ENCODE measurements at places on chromosomes 2 and 18.

GRCh38 chr2:182015334-182016109, 29.9 kb downstream of the PPP1R1C start:
- DNase-seq: peak; percentile 36

DNA sequence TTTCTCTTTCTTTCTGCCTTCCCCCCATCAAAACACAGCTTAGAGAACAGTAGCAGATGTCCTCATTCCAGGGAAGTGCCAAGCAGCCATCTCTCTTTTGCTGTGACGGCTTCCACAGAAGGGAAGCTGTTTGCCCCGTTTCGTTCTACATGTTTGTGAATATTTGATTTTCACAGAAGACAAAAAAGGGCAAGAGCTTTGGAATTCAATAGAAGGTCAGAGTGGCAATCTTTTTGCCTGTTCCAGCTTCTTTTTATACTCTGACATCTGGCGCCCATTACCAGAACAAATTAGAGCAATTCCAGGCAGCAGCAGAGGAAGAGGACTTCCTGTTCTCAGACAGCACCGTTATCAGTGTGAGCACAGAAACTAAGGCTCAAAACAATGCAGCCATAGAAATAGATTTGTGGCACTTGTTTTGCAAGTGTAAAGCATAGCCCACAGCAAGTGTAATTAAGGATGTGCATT, 79.0 kb upstream of the CDH19 start:
- DNase-seq: peak; percentile 18

GRCh38 chr2:10028988-10029874, 14.1 kb upstream of the KLF11 start:
- DNase-seq: peak; percentile 49

- DNase-seq: no peak
These were observed 21.5 kb downstream of the NABP1 start for GRCh38 chr2:191699341-191699945.

- no peak for DNase-seq
These were observed 540.6 kb downstream of the RIT2 start for GRCh38 chr18:42574871-42575270.

- no peak for DNase-seq
These were observed 33.4 kb downstream of the YPEL5 start for GRCh38 chr2:30180226-30180625.

DNA sequence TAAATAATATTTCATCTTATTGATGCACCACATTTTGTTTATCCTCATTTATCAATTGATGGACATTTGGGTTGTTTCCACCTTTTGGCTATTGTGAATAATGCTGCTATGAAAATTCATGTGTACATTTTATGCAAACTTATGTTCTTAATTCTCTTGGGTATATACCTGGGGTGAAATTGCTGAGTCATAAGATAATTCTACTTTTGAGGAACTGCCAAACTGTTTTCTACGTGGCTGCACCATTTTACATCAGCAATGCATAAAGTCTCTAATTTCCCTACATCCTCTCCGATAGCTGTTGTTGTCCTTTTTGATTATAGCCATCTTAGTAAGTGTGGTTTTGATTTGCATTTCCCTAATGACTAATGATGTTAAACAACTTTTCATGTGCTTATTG, 116.5 kb upstream of the DLX2 start:
- DNase-seq: no peak

GRCh38 chr2:162297925-162298552, 20.4 kb downstream of the IFIH1 start:
- DNase-seq: peak; percentile 85

- DNase-seq: no peak
These were observed 3.7 kb upstream of the ADI1 start for GRCh38 chr2:3522961-3523421.

GRCh38 chr18:27954226-27954625, 222.7 kb downstream of the CDH2 start:
- DNase-seq: peak; percentile 80

GRCh38 chr2:7929281-7929680, 752.6 kb upstream of the ID2 start:
- DNase-seq: no peak

GRCh38 chr18:67961701-67962440, 445.4 kb upstream of the DSEL start:
- no peak for DNase-seq

DNA sequence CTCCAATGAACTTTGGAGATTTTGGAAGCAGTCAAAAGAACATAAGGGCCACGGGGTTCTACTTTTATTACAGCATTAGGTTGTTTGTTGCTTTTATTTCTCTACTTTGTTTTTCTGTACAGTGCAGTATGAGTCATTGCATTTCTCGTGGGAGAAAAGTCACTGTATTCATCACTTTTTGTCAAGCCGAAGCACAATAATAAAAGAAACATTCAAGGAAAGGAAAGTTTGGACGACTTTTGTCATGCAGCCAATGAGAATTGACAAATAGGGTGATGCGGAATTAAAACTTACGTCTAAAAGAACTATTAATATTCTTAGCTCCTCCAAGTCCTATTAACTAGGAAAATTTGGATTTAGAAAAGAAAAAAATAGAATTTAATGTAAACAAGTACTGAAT, 209.9 kb downstream of the TMEM182 start:
- peak; percentile 6 for DNase-seq

DNA sequence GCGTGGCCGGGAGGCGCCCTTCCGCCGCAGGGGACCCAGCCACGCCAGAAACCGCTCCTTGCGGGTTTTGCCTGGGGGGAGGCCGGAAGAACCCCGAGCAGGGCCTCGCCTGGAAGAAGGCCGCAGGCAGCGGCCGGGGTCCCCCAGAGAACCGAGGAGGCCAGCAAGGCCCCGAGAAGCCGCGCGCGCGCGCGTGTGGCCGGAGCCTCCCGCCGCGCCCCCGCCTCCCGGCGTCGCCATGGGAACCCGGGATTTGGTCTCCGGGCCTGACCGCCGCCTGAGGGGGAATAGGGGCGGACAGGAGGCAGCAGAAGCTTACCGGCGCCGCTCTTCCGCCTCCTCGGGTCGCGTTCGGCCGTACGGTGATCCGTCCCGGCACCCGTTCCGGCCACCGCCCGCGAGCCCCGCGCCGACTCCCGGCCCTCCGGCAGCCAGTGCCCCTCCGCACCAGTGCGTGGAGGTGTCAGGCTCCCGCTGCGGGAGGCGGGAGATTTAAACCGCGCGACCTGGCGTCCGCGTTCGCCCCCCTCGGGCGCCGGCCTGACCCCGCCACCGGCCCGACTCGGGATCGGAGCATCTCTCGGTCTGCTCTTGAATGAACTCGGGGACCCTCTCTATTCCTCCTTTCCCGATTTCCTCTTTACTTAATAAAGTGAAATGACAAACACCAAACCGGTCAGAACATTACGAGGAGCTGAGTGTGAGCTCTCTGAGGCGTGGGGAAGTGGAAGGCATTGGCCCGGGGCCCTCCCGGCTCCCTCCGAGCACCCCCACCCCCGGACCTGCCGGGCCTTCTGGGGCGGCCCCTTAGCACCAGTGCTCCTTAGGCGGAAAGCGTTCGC, at the start of gene ICA1L:
ICA1L (minus strand) TSS at position 467 of the 842 bp plus-strand sequence. CDS start 42,757 bp downstream, outside the sequence.
- DNase-seq: peak; percentile 71

- DNase-seq: peak; percentile 20
These were observed 16.5 kb upstream of the PSD4 start for GRCh38 chr2:113157118-113157896.

All from astrocyte of the spinal cord (primary cell).